ENCODE measurements at places on chromosomes 3 and 15.

- peak; percentile 8 for DNase-seq
Observed at GRCh38 chr15:73990250-73991005, 1.7 kb downstream of the STOML1 start.

DNA sequence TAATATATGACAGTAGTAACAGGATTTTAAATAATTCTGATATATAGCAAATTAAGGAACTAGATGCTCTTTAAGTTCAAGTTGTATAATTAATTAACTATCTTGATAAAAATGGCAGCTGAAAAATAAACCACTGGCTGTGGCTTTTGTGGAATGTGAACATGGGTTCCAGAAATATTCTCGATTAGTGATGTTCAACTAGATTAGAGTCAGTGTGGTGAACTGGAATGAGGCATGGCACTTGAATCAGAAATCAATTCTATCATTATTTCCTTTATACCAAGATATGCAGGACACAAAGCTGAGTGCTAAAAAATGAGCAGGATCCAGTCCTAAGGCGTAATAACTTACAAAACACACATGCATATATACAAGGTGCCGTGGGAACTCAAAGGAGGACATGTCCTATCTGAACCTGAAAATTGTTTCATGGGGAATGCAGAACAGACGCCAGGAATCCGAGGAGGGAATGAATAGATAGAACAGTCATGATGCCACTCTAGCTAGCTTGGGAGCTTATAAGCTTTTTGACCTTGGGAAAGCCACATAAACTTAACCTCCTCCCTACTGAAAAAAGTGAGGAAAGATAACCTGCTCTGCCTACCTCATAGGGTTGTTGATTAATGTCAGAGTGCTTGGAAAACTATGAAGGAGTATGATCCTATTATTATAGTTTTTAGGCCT lies 402.4 kb downstream of the PLCL2 start:
- no peak for DNase-seq

GRCh38 chr15:85306946-85307686 lies 73.3 kb upstream of the AKAP13 start:
- peak; percentile 41 for DNase-seq

GRCh38 chr3:69209413-69209812 lies 87.0 kb upstream of the LMOD3 start:
- peak; percentile 1 for DNase-seq

DNA sequence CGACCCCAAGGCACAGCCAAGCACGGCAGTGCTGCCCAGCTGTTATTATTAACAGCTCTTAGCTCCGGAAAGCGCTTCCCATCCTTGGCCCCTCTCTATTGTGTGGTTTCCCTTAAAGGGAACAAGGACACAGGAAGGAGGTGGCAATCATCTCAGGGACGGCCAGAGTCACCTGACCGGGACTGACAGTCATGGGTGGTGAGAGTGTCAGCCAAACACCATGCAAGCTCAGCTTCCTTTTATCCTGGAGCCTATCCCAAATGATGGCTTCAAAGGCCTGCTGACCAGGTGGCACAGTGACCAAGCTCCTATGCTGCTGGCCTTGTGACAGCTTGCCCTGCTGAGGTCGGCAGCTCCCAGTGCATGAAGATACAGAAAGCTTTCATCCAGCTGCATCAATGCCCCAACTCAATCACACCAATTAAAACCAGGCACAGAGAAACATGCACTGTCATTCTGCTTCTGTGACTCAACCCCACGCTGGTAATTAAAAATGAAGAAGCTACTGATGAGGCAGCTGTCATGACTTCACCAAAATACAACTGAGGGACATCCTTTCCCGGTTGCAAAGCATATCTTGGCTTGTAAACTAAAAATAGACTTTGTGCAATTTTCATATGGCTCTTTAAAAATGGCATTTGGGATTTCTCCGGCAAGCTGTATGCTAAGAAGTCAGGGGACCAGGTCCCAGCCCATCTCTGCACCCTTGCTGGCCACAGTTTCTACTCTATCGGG lies 34.0 kb downstream of the PCSK6 start:
- no peak for DNase-seq

DNA sequence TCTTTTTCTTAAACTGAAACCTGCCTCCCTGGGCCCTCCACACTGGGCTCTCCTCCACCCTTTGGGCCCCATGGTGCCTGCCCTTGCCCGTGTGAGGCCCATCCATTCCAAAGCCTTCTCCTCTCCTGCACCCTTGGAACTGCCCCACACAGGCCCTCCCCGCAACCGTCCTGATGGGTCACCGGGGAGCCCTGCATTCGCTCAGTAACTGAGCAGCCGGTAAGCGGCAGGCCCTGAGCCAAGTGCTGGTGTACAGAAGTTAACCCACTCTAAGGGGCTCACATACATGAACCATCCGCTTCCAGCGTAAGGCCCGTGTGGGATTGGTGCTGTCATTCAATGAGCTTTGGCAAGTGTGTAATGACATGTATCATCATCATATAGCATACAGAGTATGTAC lies 5.4 kb upstream of the LRRC15 start:
- no peak for DNase-seq

GRCh38 chr3:15635121-15635661 lies 33.6 kb downstream of the BTD start:
- DNase-seq: no peak

GRCh38 chr15:77798847-77799246 lies 166.1 kb upstream of the LINGO1 start:
- no peak for DNase-seq

GRCh38 chr15:38454696-38455090 lies 766 bp downstream of the FAM98B start:
- peak; percentile 38 for DNase-seq

GRCh38 chr3:10004960-10005564 lies 18.4 kb upstream of the EMC3 start:
- no peak for DNase-seq

GRCh38 chr3:103059432-103059831 lies 624.6 kb downstream of the ZPLD1 start:
- peak; percentile 3 for DNase-seq

- no peak for DNase-seq
Observed at GRCh38 chr3:129526121-129526900, 2.1 kb upstream of the RHO start.

DNA sequence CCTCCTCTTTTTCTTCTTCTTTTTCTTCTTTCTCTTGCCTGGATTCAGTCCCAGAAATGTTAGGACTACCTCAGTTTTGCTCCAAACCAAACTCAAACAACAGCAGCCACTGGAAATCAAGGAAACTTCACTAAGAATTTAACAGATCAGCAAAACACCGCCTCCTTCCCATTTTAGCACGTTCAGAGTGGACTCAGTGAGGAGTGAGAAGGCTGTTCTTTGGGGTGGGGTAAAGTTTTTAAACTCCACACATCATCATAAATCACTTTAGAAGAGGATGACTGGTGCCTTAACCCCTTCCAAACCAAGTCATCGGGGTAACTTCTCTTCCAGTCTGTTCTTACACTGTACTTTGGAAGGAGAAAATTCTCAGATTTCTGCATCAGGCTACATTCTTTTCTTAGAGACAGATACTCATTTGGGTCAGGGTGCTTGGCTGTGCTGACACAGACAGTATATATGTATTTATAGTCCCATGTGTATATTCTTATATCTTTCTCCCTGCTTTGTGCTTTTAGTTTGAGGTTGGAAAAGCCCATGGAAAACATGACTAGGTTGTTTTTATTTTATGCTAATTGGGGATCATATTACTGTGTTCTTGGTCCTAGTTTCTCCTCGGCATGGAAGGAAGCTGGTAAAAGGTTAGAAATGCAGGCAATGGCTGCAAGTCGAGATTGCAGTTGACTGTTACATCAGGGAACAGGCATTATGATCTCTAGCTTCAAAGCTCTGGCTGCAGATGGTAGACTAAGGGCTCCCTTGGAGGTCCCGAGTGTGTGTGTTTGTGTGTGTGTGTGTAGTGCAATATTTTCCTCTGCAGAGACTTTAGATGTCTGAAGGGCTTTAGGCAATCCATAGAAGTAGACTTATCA lies at the start of gene CCDC80:
Gene CCDC80 (minus strand): TSS at position 214 of the 872 bp plus-strand sequence. CDS start 1,238 bp downstream, outside the sequence.
- DNase-seq: no peak

- DNase-seq: no peak
Observed at GRCh38 chr3:120428924-120429323, 21.9 kb downstream of the FSTL1 start.

Data from DMS53 (cell line).